Activated CD4-positive, alpha-beta T cell treated with anti-CD3 and anti-CD28 coated beads for 1 hour (primary cell): ENCODE measurements at places on chromosomes 3 and 15.

- no peak for DNase-seq
Observed at GRCh38 chr3:14481018-14481645, 59.0 kb downstream of the GRIP2 start.

DNA sequence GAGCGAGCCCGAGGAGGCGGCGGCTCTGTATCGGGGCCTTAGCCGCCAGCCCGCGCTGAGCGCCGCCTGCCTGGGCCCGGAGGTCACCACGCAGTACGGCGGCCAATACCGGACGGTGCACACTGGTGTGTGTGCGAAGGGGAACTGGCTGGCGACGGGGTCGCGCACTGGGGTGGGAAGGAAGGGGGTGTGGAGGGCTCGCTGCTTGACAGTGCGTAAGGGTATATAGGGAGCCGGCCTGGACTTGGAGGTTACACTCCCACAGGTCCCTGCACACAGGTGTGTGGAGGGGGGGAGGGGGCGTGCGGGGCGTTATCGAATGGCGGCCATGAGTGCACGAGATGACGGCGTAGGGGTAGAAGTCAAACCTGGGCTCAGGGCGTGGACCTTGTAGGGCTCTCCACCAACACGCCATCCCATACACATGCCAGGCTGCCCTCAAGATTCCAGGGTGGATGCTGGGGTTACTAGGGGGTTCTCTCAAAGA lies 389 bp downstream of the APEH start:
- DNase-seq, result peak; percentile 22

DNA sequence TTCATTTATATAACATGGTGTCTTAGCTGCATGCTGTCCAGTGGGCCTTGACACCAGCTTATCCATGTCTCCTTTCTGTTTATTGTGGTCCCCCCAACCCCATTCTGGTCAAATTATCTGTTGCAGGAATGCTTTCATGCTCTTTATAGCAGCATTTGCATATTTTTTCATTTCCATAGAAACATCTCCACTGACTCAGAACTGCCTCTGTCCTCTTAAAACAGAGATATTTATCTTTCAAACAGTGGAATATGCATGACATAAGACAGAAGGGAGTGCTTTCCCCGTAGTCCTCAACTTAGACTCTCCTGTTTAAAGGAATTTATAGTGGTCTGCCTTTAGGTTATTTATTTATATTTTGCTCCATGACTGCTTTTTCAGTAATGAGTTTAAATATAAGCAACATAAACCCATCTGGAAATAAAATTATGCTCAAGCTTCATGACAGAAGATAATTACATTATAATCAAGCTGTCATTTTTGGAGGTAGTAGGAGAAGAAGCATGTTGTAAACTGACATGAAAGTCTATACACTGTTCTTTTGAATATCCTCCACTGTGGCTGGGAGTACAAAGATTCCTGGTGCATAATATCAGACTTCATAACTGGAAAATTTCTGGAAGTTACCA lies 179.5 kb upstream of the CD96 start:
- no peak for DNase-seq

GRCh38 chr3:60809857-60810610 lies 441.2 kb downstream of the FHIT start:
- DNase-seq, result no peak

DNA sequence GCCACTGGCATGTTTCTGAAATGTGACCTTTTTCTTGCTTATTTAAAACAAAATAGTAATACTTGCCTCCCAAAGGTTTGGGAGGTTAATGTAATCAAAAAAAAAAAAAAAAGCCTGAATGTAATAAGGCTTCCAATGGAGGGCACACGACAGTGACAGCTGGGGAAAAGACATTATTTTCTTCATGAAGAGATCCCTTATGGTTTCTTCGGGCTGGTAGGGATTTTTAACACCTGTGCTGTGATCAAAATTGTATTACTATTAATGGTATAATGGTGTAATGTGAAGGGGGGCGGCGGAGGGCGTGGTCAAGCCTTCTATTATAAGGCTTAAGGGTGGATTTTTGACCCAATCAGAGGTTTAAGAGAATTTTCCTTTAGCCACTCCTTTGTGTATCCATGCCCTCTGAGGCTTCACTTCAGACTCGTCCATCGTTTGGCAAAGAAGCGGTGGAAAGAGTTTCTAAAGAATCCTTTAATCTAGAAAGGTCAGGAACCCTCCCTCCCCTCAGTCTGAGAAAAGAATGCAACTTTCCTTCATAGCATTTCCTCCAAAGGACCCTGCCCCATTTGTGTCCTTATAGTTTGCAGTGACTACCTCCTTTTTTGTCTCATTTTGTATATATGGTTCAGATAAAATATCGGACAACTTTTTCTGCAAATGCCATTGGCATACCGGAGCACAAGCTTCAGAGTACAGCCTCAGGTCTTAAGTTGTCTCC lies 89.5 kb upstream of the CHD2 start:
- DNase-seq, result no peak

GRCh38 chr3:1693145-1693544 lies 405.5 kb upstream of the CNTN4 start:
- no peak for DNase-seq

DNA sequence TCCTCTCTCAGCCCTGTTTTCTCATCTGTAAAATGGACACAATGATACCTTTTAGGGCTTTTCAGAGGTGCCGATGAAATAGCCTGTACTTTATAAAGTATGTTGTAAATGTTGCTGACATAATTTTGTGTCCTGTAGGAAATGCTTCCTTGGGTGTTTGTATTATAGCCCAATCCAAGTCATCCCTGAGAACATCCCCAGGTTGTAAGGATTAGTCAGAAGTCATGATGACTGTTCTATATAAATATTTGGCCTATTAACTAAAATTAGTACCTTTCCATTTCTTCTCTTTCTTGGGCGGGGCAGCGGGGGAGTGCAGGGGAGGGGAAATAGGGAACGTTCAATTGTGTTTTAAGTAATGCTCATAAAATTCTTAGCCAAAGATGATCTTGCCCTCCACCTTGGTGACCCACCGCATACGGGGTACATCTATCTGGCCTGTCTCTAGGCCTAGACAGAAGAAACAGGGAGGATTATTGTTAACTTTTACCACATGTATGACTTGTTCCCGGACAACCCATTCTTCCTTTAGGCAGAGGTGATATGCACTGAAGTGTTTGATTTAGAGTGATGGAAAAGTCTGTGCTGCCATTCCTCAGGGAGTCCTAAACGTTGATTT lies 120.7 kb downstream of the VGLL4 start:
- DNase-seq, result no peak

- DNase-seq, result no peak
Observed at GRCh38 chr15:35514759-35515158, 31.2 kb downstream of the DPH6 start.

GRCh38 chr3:78076379-78076778 lies 1036.5 kb downstream of the ROBO2 start:
- no peak for DNase-seq

DNA sequence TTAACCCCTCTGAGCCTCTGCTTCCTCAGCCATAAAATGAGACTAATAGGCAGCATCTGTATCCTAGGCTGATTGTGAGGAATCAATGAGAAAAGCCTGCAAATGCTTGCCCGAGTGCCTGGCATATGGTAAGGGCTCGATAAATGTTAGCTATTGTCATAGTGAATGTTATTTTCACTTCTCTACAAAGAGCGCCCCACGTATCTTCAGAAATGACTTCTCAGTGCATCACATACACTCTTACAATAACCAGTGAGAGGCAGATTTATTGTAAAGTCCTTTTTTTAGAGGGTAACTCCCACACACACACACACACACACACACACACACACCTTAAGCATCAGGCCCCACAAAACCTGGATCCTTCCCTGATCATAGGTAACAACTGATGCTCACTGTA lies 60.5 kb upstream of the SPATA12 start:
- no peak for DNase-seq

GRCh38 chr15:69857686-69858391 lies 239.9 kb downstream of the TLE3 start:
- DNase-seq, result no peak

DNA sequence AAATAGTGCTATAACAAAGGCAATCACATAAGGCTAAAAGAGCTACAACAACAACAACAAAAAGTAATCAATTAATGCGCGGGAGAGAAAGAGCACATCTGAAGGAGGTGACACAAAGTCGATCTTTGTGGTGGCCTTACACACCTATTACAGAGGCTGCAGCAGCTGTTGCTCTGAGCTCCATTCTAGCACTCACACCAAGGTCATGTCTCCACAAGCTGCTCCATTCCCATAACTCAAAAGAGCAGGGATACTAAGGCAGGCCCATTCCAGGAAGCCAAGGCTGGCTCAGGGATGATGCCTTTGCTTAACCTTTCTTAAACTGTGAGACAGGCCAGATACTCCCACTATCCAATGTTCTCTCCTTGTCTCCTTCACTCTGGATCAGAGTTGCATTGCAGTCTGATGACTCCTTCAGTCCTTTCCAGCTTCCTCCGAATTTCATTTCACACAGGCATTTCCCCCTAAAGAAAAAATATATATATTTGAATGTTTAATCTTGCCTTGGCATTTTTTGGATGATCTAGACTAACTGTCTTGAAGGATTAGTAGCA lies 52.7 kb downstream of the SNTN start:
- DNase-seq, result no peak

GRCh38 chr15:60660290-60661051 lies 181.5 kb upstream of the ICE2 start:
- no peak for DNase-seq

DNA sequence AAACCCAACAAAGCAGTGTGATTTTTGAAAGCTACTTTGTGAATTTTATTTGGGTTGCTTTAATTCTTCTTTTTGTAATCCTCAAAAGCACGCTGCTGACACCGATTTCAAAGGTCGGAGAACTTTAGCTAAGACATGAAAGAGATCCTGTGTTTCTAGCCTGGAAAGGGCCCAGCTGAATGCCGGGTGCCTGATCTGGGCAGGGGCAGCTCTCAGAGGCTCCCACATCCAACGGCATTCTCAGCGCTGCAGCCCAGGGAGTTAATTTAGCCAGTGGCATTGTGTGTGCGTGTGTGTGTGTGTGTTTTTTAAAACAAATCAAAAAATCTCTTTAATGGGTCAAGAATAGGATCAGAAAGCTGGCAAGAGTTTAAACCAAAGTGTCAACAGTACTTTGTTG lies 6.6 kb downstream of the RBP1 start:
- no peak for DNase-seq

- no peak for DNase-seq
Observed at GRCh38 chr3:127611251-127611650, 13.0 kb downstream of the MCM2 start.

DNA sequence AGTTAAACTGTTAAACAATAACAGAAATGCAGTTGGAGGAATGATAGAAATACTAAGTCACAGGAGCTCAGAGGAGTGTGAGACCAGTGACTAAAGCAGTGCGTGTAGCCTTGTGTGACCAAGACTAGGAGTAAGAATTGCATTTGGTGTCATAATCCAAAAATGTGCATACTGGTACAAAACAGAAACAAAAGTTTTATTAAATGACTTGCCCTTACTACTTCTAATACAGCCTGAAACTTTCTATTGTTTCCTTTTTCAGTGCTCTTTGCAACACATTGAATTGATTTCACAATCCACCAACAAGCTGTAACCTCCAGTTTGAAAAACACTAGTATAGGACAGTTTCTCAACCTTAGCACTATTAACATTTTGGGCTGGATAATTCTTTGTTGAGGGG lies 17.1 kb downstream of the SNX1 start:
- DNase-seq, result no peak

- no peak for DNase-seq
Observed at GRCh38 chr3:117114517-117115265, 405.1 kb downstream of the TUSC7 start.

DNA sequence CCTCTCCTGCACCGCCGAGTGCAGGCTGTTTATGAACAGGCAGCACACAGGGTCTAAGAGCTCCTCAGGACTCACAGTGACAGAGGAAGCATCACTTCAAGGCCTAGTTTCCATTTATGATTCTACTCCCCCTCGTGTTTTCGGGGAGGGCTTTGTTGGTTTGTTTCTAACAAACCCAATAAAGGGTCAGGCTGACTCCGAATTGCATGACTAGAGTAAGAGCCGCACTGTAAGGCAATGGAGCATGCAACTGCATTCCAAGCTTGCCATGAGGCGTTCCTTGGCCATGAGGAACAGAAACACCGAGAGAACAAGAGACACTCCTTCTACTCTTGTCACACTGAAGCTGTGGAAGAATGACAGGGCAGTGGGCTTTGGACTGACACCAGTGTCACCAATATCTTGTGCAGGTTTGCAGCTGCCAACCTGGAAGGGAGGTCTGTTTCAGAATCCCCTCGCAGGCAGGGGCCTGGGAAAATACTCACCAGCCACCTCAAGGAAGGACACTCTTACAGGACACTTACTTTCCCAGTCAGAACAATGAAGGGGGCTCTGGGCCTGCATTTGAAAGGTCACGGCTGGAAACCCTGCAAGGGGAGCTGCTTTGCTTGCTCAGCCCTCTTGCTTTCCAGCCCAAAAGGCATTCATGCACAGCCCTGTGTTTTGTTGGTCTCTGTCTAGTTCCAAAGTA lies 96.8 kb downstream of the ADAMTS17 start:
- DNase-seq, result no peak

DNA sequence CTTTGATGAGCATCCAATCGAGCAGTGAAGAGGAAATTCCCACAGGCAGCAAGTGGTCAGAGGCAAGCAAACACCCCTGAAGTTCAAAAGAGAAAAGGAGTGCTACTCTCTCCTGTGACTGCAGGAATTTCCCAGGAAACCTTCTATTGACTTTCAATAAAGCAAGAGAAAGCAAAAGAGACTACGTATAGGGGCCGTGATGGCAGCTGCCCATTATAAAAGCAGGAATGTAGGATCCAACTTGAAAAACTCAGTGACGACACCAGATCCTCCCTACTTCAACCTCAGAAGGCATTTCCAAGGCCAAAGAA lies 53.1 kb upstream of the IP6K2 start:
- DNase-seq, result no peak

DNA sequence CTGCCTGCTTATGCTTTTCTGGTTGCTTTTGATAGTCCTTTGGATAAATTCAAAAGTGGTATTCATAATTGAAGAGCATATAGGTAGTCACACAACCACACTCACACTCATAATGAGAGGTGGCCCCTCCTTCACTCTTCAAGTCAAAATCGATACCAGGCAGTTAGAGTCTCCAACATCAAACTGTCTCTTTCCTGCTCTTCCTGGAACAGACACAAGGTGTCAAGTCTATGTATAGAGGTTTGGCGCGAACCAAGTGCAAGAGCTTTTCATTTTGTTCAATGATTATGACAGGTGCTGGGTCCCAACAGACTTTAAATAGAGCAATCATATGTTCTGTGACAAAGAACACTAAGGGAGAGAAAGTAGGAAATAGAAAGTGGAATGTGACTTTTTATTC lies 29.9 kb upstream of the RGMA start:
- DNase-seq, result no peak

GRCh38 chr3:64143409-64144130 lies 81.7 kb downstream of the PRICKLE2 start:
- DNase-seq, result no peak
